ENCODE measurements at places on chromosomes 11 and 22. TPM values are rescaled to one million over a fixed set of nuclear protein-coding genes. Genes with fewer than 3 reads are reported as not detected.

DNA sequence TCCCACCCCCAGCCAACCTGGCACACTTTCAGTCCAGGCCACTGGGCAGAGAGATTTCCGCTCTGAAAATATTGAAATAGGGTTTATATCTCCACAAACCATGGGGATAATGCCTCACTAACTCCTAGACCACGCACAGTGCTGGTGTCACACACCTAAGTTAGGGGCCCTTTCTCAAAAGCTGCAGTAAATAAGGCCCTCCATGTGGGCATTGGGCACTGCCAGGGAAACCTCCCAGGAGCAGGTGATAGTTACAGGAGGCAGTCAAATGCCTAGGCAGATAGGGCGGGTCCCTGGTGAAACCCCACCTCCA, 3.1 kb upstream of the IL10RA start:
- no peaks in the 10 kb centered on the region for H3K36me3 ChIP-seq
- no peak overlapping the region for H3K27ac ChIP-seq
- H3K4me1 ChIP-seq = peaks cover 28% of the 10 kb centered on the region
- H3K4me3 ChIP-seq = no peak overlapping the region
- H3K27me3 ChIP-seq = peaks cover 8% of the 10 kb centered on the region
- no peak for DNase-seq

GRCh38 chr22:46432164-46433068, 96.9 kb downstream of the TRMU start:
- peak overlapping the region; percentile 50 for H3K4me3 ChIP-seq
- H3K27ac ChIP-seq = peak overlapping the region; percentile 19
- H3K36me3 ChIP-seq = peaks cover 10% of the 10 kb centered on the region
- H3K27me3 ChIP-seq = no peaks in the 10 kb centered on the region

Gene TBC1D10A
- total RNA-seq = 27.4 TPM

DNA sequence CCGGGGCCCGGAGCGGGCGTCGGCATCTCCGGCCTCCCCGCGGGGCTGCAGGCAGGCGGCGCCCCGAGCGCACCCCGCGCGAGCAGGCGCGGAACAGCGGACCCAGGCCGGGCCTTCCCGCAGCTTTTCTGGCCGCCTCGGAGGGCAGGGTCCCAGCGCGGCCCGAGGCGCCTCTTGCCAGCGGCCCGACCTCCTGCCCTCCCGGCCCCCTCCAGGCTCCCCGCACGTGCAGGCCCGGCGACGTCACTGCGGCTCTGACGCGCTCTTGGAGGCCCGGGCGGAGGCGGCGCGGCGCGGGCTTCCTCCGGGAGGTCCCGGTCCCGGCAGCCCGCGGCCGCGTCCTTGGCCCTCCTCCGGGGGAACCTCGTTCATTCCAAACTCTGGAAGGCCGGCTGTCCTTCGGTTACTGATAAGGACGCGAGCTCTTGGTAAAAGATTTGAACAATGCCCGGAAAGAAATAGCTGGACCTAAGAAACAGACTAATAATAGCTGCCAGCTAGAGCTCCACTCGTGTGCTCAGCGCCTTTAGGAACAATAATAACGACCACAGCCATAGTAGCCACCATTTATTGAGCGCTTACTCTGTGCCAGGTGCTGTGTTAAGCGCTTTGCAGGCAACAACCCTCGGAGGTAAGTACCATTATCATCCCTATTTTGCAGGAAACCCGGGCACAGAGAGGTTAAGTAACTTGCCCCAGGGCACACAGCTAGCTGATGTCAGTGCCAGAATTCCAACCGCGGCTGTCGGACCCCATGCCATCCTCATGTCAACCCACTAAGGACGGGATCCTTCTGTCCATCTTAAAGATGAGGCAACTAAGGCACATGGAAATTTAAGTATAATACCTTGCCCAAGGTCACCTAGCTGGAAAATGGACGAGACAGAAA, 39.1 kb upstream of the CREB3L1 start:
- H3K36me3 ChIP-seq = no peaks in the 10 kb centered on the region
- peak overlapping the region; percentile 89 for H3K27ac ChIP-seq
- DNase-seq = peak; percentile 82
- H3K4me3 ChIP-seq = peak overlapping the region; percentile 62
- H3K4me1 ChIP-seq = peaks cover 40% of the 10 kb centered on the region

- DNase-seq = no peak
- H3K27ac ChIP-seq = no peak overlapping the region
- no peaks in the 10 kb centered on the region for H3K4me1 ChIP-seq
- no peaks in the 10 kb centered on the region for H3K27me3 ChIP-seq
Observed at GRCh38 chr11:34299284-34299972, 58.4 kb downstream of the ABTB2 start.

All from lower lobe of right lung (tissue), 2 donors.